ENCODE measurements at places on chromosomes 1 and 21. TPM values are rescaled to one million over a fixed set of nuclear protein-coding genes. Genes with fewer than 3 reads are reported as not detected.

DNA sequence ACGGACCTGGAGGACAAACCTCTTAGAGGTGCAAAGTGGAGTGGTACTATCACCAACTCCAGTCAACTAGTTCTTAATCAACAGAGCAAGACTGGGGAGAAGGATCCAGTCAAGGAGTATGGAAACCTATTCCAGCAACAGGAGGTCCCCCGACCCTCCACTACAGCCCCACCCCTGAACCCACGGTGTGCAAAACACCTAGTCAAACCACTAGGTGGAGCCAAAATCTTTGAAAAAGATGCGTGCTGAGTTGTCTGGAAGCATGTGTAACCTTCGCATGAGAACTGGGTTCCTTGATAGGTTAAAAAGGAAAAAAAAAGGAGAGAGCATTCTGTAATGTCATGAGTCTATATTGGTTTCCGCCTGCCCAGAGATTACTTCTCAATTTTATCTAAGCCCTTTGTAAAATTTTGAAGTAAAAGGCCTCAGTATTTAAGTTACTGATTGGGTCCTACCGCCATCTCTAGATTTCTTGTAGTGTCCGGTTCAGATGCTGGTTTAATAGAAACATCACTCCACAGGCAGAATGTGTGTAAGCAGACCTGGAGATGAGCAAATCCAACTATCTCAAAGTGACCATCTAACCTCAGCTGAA, 81.9 kb upstream of the HAO2 start:
- H3K4me1 ChIP-seq: peaks cover 12% of the 10 kb centered on the region
- no peaks in the 10 kb centered on the region for H3K27me3 ChIP-seq
- no peaks in the 10 kb centered on the region for H3K36me3 ChIP-seq
- no peak overlapping the region for H3K27ac ChIP-seq
- H3K4me3 ChIP-seq: no peak overlapping the region

GRCh38 chr1:40363721-40364120, 9.8 kb upstream of the SMAP2 start:
- no peaks in the 10 kb centered on the region for H3K36me3 ChIP-seq
- H3K4me1 ChIP-seq: no peaks in the 10 kb centered on the region
- H3K27ac ChIP-seq: no peak overlapping the region
- no peak overlapping the region for H3K4me3 ChIP-seq
- DNase-seq: peak; percentile 14

The CBR3 gene
- total RNA-seq: 17.3 TPM

The F3 gene
- total RNA-seq: 93.7 TPM

The ZSWIM5 gene
- total RNA-seq: 1.1 TPM
